ENCODE measurements at places on chromosomes 4 and X.

- no peak for DNase-seq
These were observed 73.5 kb upstream of the FHDC1 start for GRCh38 chr4:152862608-152863007.

- DNase-seq = no peak
These were observed 64.2 kb upstream of the ALG13 start for GRCh38 chrX:111616786-111617185.

DNA sequence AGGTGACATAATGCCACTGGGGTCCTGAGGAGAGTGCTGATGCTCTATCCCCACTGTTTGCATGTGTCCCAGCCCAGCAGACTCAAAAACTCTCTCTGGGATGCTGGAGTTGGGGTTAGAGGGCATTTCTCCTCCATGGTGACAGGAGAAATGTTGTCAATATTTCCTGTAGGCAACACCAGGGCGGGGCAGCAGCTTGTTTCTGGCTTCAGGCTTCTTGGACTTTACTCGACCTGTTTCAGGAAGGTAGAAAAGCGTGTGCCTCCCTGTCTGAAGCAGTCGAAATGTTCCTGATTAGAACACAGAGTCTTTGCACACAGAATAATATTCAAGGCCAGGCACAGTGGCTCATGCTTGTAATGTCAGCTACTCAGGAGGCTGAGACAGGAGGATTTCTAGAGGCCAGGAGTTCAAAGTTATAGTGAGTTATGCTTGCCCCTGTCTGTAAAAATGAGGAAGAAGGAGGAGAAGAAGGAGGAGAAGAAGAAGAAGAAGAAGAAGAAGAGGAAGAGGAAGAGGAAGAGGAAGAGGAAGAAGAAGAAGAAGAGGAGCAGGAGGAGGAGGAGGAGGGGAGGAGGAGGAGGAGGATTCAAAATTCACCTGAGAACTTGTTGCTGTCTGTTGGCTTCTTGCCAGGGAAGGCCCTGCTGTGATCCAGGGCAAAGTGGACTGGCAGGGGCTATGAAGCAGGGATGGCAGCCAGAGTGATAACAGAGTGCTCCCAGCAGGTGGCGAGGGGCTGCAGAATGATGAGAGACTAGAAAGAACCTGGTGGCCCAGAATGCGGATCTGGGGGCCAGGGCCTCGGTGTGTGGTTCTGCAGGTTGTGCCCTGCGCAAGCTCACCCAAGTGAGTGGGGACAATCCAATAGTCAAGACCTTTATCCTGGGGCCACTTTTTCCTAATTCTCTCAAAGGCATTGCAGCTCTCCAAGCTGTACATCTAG, 82.9 kb downstream of the RTL5 start:
- DNase-seq = no peak

DNA sequence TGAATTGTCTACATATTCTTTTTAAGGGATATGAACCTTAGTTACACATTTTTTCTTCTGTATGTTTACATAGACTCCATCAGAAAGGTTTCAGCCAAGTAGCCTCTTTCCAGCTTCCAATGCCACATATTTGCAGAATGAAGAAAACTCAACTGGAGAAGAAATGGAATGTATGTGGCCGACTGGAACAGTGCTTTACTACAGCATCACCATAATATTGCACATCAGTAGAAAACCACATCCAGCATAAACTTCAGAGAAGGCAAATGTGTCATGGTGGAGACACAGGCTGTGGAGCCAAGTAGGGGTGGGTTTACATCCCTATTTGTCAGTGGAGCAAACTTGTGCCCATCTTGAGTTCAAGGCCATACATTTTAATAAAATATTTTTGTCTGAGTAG, 204.8 kb upstream of the LDB2 start:
- no peak for DNase-seq

DNA sequence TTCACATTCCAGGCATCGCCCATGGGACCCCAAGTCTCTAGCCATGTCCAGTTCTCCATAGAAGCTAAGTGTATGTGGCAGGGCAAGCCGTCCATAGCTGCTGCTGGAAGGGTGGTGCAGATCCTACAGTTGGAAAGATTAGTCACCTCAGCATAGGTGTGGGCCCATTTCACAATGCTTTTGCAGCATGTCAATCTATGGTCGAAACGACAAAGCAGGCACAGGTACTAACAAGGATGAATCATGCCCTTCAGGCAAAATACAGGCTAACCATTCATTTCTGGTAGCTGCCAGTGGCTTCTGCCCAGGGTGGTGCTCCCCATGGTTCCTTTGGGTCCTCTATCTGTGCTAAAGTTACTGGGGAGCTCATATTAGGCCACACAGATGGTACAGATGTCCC, 225.2 kb downstream of the ADGRL3 start:
- no peak for DNase-seq

DNA sequence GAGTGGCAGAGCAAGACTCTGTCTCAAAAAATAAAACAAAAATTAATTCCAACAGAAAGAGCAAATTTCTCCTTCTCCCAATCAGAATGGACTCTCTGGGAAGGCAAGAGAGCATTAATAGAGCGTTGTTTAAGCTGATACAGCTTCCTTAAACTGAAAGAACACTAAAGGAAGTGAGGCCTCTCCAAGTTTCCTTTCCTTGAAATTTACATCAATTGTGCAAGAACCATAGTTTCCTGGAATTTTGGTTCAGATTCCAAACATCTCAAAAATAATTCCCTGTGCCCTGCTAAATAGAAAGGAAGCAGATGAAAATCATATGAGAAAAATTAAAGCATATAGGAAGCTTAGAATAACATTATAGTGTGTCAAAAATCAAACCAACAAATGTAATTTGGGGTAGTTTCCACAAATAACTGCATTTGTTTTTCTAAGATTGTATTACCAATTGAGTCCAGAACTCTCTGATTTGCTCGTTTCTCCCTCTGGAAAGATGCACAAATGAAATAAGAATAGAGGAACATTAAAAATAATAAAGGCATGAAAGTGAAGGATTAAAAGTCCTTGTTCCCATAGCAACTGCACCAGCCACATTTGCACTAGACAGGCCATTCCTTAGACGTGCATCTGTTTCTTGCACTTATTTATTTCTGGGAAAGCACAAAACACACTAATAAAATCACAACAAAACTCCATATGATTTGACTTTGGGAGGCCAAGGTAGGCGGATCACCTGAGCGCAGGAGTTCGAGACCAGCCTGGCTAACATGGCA, 3.7 kb upstream of the FAM241A start:
- DNase-seq = no peak

GRCh38 chrX:24494647-24495075, 29.6 kb downstream of the PDK3 start:
- DNase-seq = no peak

DNA sequence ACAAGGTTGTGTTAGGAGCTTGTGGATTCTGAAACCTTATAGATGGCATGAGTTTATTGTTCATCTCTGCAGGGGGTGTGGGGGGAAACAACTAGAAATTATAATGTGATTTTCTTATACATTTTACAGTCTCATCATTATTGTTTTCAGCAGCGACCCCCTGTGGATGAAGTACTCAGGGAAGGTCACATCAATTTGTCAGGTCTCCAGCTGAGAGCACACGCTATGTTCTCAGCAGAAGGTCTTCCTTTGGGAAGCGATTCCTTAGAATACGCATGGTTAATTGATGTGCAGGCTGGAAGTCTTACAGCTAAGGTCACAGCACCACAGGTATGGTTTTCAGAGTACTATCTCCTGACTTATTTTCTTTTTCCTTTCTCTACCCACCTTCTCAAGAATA, 72.2 kb downstream of the BLTP1 start:
- DNase-seq = no peak

GRCh38 chr4:80535551-80535950, 200.0 kb downstream of the CFAP299 start:
- DNase-seq = no peak

DNA sequence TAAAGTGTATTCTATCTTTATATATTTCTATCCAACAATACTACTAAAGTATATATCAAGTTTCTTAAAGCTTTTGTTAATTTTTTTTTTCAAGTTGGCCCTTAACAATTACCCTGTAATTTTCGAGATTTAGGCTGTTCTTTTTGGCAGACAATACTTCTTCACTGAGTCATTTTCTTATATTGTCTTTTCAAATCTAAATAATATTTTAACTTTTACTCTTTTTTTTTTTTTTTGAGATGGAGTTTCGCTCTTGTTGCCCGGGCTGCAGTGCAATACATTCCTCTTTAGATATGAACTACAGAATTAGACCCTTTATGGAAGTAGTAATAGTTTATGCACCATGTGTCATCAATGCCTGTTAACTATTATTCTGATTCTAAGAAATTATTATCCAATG, 120.7 kb downstream of the GLRA3 start:
- no peak for DNase-seq

DNA sequence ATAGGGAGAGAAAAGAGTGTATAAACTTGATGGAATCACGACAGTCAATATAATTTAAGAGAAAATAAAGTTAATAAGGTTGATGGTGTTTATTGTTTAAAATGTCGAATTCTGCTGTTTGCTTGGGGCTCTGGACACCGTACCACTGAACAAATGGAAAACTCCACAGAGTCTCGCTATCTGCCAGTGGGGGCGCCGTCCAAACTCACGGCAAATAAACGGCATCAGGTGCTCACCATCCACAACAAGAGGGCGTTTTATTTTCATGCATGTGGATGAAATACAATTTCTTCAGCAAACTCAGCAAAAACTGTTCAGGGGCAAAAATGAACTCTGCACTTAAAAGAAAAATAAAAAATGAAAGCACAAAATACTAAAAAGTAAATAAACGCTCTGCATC, 46.6 kb upstream of the FAM47C start:
- no peak for DNase-seq

DNA sequence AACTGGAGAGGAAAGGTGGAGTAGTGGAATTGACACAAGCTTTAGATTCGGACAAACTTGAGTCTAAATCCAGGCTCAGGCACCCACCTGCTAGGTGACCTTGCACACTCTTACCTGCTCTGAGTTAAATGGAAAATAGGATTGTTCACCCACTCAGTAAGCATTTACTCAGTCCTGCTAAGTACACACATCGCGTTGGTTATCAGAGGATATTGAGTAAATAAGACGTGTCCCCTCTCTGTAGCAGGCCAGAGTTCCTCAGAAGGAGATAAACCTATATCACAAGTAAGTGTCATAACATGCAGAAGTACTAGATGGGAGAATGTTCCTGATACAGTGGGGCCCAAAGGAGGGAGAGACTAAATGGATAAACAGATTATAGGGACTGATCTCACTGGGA, 117.7 kb downstream of the SMIM20 start:
- no peak for DNase-seq

DNA sequence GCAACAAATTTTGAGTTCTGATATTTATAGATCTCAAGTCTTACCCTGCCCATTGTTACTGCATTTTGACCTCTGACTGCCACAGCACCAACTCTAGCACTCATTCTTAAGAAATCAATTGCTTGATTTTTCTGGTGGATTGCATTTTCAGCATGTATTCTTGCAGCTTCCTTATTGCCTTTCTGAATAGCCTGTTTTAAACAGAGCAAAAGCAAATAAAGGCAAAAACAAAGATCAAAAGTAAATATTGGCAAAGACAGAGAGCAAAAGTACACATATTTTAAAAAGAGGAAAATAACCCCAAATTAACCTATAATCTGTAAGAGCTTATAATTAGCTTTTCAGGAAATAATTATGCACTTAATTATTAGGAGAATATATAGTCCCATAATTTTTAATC, 129.4 kb upstream of the TENT5D start:
- no peak for DNase-seq

GRCh38 chr4:179225594-179225993, 1783.4 kb upstream of the AGA start:
- no peak for DNase-seq

DNA sequence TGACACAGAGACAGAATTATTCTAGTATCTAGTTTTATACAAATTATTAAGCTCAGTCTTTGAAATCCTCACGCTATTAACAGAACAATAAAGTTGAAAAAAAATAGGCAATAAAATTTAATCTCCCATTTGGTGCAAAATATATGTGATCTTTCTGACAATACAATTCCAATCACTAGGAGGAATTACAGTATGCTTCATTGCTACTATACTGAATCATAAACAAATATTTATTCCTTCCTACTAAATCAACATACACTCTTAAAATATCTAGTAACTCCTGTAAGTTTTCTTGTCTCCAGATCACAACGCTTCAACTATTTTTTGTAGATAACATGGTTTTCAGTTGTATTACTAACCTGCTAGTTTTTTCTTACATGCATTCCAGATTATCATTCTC, 45.7 kb downstream of the KLHL8 start:
- DNase-seq = no peak

- DNase-seq = peak; percentile 2
These were observed 61.7 kb downstream of the GPR82 start for GRCh38 chrX:41785685-41786084.

DNA sequence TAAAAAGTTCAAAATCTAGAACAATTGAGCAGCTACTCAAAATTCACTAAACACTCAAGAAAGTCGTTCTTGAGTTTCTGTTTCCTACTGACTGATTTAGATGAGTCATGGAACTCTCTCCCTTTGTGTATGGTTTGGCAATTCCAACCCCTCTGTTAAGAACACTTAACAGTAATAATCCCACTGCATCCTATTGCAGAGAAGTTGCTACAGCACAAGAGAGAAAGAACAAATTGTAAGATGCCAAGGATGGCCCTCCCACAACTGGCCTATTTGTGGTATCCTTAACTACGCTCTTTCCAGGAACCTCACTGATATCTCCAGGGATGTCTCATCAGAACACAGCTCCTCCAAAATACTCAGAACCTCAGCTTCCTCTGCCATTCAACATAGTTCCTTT, 701.8 kb upstream of the TENM3 start:
- no peak for DNase-seq

DNA sequence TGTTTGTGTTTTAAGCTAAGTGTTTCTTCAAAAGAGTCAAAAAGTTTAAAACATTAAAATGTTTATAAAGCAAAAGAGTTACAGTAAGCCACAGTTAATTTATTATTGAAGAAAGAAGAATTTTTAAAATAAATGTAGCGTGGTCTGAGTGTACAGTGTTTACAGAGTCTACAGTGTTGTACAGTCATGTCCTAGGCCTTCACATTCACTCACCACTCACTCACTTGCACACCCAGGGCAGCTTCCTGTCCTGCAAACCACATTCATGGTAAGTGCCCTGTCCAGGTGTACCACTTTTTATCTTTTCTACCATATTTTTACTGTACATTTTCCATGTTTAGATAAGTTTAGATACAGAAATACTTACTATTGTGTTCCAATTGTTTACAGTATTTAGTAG, 239.7 kb upstream of the AGA start:
- DNase-seq = no peak

GRCh38 chr4:2222838-2223237, 19.1 kb downstream of the HAUS3 start:
- no peak for DNase-seq

- DNase-seq = no peak
These were observed 23.1 kb upstream of the ARMCX2 start for GRCh38 chrX:101682723-101683122.

DNA sequence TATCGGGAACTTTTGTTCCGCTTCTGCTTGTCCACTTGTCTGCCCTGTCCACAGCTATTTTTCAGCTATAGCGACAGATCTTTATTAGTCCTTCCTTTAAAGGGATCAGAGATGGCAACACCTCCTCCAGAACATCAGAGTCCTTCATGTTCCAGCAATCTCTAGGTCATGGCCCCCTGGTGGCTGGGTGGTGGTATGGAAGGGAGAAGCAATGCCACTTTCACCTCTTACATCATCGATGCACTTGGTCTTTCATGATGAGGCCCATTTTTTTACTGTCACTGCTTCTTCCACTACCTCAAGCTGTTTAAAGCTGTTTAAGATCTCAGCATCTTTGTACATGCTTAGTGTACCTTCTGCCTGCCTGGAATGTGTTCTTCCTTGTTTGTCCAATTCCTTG, 106.7 kb downstream of the ARHGAP6 start:
- DNase-seq = no peak

GRCh38 chr4:6568689-6569332, 6.2 kb upstream of the MAN2B2 start:
- DNase-seq = no peak

Measured in globus pallidus (tissue), 1 donor.